ENCODE measurements at places on chromosomes 5 and 9.

DNA sequence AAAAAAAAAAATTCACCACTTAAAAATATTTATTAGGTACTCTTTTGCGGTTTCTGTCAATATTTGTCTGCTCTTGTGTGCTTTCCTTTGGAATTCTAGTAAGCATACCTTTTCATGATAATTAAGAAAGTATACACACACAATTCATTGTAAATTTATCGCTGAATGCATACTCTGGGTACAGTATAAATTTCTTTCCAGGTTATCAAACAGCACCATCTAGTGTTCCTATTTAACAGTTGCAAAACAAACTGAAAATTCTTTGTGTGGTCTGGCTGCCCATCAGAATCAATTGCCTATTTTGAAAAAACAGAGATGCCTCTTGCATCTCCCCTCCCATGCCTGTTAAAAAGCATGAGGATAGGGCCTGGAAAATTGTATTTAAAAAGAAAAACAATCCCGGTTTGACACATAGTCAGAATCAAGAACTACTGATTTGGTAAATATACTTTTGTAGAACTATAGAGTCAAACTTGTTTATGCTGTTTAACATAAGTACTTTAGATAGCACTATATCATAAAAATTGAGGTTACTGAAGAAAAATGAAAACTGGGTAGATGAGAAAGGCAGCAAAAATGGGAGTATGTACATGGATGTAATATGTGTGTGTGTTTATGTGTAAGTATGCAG, 16.2 kb downstream of the PGGT1B start:
- DNase-seq = peak; percentile 47

DNA sequence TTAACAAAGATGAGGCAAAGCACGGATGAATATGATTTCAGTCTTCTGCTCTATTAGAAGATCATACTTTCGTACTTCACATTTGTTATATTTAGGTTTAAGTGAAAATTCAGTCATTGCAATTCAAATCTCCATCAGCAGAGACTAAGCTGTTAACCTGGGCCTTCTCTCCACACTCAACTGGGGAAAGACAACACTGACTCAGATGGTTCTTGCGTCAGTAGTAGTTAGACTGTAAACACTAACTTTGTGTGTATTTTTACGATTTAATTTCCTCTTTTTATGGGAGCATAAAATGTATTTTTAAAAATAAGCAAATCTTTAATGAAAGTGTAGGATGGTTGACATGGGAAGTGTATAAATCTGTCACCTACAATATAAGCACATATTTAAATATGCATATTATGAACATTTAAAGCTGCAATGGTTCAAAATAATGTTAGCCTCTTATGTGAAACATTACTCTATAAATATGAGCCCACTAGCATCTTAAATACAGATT, 42.7 kb upstream of the ZNF608 start:
- no peak for DNase-seq

- no peak for DNase-seq
These were observed 7.6 kb upstream of the PLPP6 start for GRCh38 chr9:4654538-4654937.

DNA sequence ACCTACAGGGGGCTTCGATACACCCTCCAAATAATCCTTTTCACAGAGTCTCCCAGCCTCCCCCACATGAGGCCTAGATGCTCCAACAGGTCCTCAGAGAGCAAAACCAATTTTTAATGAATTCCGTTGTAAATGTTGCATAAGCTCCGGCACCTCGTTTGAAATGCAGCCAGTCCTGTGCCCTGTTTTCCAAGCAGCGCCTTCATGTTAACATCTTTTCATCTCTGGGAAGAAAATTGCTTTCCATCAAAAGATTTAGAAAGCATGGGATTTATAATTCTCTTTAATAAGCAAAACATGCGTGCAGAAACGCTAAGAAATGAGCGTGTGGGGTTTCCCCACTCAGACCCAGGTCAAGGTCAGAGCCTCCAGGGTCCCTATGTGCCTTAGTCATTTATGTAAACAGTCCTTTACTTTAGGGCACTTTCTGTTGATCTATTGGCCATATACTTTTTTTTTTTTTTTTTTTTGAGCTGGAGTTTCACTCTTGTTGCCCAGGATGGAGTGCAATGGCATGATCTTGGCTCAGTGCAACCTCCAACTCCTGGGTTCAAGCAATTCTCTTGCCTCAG, 177.5 kb upstream of the S1PR3 start:
- no peak for DNase-seq

DNA sequence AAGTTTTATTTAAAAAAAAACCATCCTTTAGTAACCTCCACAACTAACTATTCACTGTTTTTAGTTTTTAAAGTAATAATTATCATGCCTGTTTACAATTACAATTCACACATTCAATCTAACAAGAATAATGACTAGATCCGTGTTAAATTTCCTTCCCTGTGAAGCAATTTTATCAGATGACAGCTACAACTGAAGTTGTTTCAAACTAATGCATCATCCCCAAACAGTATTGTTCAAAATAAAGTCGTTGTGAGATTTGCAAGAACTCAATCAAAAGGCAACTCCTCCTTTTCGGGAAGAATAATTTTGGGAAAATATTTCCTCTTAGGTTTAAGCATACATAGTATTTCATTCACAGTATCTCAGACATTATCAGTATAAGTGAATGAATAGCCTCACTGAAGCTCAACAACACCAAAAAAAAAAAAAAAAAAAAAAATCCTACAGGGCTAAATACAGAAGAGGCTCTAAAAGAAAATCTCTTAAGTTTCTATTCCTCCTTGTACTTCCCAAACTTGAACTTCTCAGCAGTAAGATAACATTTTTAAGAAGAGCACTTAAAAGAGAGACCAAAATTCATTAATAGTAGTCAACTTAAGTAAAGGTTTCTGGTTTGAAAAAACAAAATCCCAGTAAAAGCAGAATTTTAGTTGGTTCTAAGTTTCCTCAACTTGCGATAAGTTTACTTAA, 9.4 kb downstream of the C9orf72 start:
- no peak for DNase-seq

DNA sequence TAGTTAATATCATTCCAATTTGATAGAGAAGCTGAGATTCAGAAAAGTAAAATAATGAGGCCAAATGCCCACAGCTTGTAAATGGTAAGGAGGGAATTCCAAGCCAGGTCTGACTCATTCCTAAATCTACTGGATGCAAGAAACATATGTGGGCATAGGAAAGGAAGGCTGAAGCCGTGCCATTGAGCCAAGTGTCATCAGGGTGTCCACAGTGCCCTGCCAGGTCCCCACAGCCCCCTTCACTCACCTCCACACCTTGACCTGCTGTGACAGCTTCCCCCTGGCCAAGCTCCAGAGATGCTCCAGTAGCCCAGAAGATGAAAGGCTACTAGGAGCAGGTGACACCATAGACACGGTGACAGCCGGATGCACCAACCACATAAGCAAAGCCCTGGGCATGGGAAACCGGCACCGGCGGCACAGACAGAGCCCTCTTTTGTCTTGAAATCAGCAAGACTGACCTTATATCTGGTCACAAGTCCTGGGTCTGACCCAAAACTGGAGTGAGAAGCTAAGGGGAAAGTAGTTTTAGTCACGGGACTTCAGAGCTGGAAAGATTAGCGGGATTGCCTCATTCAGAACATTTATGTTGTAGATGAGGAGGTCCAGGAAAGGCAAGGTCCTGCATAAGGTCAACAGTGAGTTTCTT, 20.1 kb upstream of the FAT2 start:
- no peak for DNase-seq

GRCh38 chr5:82772281-82772680, 304.9 kb downstream of the TMEM167A start:
- DNase-seq = peak; percentile 32

DNA sequence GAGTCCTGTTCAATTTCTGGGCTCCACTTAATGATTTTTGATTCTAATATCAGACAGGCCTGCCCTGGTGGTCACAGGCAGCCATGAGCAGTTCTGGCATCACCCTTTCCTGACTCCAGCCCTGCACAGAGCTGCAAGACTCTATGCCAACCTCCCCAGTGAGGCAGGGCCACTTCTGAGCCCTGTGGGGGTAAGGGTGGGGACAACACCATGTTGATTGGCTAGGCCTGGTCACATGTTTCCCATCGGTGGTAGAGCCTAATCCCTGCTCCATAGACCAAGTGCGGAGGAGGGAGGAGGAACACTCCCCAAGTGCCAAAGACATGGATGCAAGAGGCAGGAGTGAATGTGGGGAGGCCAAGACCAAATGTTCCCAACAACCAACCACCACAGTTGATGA, 134.6 kb downstream of the PHF2 start:
- DNase-seq = no peak

DNA sequence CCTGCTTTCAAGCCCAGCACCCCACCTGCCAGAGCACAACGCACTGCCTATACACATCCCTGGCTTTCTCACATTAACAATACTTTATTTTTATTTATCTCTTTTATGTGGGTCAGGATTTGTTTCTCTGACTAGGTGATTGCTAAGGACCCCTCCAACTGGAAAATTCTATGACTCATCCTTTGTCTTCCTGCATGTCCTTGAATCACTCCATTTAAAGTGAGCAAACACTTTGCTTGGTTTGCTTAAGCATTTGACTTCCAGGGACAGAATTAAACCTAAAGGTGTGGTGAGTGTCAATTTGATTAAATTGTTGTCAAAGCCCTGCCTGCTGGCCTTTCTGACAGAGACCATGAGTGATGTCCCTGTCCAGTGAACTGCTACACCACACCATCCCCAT, 536.5 kb upstream of the BRINP1 start:
- no peak for DNase-seq

DNA sequence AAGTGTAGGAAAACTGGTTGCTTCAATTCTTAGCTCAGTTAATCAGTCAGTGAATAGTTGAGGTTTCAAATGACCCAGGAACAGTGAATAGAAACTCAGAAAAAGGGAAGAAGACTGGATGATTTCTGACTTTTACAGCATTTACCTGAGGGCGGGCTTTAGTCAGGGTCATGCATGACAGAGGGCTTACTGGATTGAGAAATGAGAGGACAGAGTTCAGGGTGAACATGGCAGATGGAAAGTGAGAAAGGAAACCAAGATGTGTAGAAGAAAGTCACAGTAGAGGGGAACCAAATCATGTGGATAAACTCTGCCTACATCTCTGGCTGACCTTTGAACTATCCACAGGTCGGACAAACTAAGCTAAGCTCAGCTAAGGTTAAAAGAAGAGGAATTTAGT, 596.0 kb downstream of the SEMA5A start:
- no peak for DNase-seq

DNA sequence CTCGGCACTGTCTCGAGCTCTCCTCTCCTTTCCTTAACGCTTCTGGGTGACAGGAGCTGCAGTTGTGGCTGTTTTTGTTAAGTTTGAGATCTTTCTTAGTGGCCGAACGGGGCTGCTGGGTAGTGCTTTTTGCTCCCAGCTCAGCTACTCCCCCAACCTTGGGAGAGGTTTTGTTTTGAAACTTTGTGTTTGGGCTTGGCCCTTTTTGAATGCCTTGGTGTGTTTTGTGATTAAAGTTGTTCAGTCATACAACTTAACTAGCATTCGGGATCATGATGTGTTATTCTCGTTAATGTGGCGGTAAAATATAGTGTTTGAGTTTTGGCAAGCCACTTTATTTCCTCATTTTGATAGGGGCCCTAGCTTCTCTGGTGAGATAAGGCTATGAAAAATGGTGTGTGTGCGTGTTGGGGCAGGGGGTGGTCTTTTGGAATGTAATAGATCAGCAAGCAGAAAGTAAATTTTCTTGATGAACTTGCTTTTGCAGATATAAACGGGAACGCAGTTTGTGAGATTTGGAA, 1.1 kb downstream of the KDM3B start:
- peak; percentile 63 for DNase-seq
